ENCODE measurements at places on chromosomes 12 and 14.

GRCh38 chr14:84555493-84555892, 974.5 kb upstream of the FLRT2 start:
- no peak for DNase-seq

DNA sequence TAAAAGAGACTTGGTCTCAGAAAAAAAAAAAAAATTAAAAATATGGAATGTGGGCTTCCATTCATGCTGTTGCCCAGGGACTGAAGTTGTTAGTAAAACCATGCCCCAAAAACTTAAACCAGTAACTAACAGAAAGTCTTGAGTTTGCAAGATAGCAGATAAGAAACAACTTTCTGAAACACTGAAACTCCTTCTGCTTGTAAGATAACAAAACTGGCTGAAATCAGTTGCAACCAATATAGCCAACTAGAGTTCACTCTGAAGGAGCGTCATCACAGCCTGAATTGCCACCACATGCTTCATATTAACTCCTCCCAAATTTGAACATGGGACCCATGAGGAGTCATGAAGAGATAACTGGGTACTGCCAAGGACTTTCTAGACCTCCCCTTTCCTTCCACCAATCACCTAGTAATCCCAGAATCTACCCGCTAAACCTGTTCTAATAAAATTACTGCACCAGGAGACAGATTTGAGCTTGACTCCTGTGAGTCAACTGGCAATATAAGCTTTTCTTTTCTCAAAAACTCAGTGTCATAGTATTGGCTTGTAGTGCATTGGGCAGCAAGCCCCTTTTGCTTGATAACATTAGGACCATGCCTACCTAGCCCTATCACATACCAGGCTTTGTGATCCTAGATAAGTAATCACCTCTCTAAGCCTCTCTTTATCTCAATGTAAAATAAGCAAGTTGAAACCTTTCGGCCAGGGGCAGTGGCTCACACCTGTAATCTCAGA, 53.6 kb downstream of the R3HDM2 start:
- DNase-seq = no peak

DNA sequence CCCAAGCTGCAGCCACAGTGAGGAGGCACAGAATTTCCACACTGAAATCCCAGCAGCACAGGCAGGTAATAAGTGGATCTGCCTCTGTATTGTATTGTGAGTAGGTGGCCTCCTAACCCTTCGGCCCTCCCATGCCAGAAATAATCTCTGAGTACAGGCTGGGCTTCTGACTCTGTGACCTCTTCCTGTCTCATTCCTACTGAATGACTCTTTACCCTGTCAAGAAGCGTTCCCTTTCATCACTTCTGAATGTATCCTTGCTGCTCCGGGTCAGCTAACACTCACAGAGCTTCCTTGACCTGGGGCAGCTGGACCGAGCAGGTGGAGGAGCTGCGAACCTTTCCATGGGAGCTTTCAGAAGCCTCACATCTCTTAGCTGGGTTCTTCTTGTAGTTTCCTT, 119.6 kb downstream of the SLC8A3 start:
- no peak for DNase-seq

DNA sequence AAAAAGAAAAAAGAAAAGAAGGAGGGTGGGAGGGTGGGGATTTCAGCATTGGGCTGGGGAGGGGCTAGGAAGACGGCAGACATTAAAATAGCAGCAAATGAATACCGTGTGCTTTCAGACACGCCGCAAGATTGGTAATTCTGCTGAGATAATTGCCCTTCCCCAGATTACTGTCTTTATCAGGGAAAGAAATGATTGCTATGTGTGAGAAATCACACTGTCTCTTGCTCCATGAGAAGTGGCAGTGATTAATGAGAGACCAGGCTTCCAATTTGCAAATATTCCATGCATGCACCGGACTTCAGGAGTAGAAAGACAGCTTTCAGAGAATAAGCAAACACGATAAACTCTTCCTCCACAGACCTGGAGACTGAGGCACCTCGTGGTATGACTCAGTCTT, 7.6 kb upstream of the KCNA5 start:
- no peak for DNase-seq

GRCh38 chr12:121288158-121288845, 8.2 kb downstream of the CAMKK2 start:
- DNase-seq = no peak

DNA sequence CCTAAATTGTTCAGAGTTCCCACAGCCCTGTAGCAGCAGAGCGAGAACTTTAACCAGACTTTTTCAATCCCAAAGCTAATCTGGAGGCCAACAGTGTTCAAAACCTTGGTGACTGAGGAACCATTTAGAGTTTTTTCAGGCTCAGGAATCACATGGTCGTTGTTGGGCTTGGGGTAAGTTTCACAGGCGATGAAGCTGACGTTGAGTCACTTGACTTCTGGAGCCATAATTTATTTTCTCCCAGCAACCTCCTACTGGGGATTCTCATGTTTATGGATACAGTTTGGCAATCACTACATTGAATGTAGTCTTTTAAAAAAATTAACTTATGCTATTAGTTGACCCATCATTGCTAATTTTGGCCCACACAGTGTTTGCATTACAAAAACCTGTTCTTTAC, 34.5 kb downstream of the SSPN start:
- DNase-seq = no peak

- DNase-seq = no peak
These were observed 5.7 kb upstream of the TNS2 start for GRCh38 chr12:53044052-53044581.

DNA sequence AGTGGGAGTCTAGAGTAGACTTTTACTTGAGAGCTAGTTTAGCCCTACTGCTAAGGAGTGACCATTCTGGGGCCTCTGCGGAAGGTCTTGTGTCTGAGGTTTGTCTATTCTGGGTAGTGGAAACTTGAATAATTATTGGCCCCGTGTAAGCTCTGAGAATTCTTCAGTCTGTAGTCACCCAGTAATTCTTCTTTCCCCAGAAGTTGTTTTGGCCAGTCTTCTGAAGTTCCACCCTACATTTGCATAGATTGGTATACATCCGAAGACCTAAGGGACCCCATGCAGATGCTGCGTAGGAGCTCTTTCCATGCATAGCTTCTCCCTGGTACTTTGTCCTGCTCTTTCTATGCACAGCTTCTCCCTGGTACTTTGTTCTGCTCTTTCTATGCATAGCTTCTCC, 12.8 kb downstream of the CYP46A1 start:
- DNase-seq = no peak

DNA sequence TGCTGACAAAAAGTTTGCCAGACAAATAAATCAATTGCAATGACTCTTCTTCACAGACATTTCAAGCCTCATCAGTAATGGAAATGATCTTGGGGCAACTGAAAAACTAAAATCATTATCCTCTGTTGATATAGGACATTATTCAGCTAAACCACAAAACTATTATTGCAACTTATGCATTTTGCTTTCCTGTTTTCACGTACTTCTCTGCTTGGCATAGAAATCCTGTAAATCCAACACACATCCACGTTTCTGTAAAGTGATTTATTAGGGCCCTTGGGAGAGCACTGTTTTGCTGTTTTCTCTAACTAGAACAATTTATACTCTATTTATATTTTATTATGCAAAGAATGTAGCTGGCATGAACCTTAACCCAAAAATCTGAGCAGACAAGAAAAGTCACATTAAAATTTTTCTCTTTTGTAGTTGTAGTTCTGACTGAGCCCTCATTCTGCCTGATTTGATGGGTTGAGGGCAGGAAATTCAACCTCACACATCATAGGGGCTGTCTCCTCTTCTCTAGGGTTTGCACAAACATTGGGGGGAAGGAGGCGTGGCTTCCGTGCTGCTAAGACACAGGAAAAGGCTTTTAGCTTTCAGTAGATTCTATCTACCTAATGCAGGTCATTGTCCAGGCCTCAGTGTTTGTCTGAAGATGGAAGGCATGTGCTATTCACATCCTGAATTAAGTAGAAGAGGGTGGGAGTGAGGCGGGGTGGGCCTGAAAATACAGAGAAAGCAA, 11.5 kb upstream of the NUP107 start:
- DNase-seq = peak; percentile 60

GRCh38 chr14:30958555-30959407, 66.7 kb upstream of the AP4S1 start:
- DNase-seq = no peak

All from fibroblast of skin of right quadriceps (primary cell).